ENCODE measurements at places on chromosomes 5 and 9.

- DNase-seq: no peak
Measured at GRCh38 chr5:126464959-126465358, 41.8 kb downstream of the GRAMD2B start.

- DNase-seq: no peak
Measured at GRCh38 chr9:124302921-124303320, 45.2 kb downstream of the NEK6 start.

DNA sequence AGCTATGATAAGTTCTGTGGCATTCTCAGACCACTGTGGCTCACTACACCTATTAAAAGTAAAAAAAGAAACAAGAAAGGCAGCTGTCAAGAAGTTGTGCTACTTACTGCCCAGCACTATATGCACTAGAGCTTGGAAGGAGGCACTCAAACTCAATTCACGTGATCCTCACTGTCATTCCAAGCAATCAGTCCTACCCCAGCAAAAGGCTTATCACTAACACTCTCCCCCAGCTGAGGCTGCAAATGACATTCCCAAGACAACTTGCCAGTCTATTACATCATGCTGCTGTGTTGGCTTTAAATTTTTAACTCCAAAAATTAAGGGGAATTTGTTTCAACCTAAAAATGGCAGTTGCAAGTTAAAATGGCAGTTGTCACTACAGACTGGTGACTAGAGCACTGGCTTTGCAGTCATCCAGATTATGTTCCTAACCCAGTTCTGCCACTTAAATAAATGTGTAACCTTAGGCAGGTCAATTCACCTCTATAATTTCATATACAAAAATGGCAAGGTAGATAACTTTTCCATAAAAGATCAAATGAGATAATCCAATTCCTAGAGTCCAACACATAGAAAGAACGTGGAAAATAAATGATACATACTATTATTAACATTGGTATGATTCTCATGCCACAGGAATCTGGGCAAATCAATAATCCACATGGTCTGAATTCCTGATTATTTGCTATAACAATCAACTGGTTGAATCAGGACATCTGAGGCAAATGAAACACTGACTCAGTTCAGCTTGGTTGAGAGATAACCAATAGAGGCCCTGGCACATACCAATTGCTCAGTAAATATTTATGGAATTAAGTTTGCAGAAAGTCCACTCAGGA is 52.4 kb downstream of the FBXW11 start:
- DNase-seq: no peak

DNA sequence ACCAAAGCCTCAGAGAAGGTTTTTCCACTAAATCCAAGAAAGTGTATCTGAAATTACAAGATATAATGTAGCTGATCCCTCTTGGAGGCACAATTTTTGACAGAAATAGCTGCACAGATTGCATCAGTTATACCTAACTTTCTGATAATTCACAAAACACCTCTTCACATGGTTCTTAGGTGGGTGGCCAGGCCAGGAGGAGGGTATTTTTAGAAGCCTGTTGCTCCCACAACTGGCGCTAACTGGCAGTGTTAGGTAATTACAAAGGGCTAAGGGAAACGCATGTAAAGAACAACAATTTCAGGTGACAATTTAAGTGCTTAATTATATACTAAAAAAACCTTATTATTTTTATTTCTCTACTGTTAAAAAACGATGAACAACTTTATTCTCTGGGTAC is 247.9 kb downstream of the BNC2 start:
- no peak for DNase-seq

DNA sequence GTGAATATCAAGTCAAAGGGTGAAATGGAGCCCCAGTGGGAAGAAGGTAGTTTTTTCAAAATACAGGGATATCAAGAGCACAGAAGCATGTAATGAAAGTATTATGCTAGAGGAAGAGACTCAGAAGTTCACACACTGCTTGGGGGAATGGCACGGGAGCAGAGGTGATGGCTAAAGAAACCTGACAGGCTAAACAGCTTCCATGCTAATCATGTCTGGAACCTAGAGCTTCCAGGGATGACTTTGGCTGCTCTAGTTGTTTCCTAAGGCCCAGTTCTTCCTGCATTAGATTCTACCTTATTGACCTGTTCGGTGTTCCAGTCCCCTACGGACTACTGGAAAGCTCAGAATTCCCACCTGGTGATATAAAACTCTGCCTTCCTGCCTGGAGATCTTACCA is 34.3 kb downstream of the TRIM32 start:
- no peak for DNase-seq

DNA sequence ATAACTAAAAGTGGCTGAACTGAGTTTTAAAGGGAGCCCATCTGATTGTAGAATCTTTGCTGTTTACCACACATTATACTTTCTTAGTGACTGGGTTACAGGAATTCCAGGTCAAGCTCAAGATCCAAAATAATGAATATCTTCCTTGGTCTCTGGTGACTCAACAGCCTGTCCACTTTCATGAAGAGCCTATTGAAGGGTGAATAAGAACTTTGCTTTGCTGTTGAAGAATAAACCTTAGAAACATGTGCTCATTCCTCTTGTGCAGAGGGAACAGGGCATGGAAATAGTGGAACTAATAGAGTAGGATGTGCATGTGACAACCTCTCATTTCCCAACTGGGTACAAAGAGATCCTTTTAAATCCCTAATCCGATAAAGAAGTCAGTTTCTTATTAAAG is 21.4 kb downstream of the ALDH1A1 start:
- DNase-seq: no peak

GRCh38 chr9:101689039-101689438 is 49.4 kb downstream of the GRIN3A start:
- DNase-seq: no peak

GRCh38 chr9:135805422-135806022 is 101.8 kb downstream of the CAMSAP1 start:
- no peak for DNase-seq

GRCh38 chr5:142069606-142070399 is 38.8 kb upstream of the NDFIP1 start:
- no peak for DNase-seq

DNA sequence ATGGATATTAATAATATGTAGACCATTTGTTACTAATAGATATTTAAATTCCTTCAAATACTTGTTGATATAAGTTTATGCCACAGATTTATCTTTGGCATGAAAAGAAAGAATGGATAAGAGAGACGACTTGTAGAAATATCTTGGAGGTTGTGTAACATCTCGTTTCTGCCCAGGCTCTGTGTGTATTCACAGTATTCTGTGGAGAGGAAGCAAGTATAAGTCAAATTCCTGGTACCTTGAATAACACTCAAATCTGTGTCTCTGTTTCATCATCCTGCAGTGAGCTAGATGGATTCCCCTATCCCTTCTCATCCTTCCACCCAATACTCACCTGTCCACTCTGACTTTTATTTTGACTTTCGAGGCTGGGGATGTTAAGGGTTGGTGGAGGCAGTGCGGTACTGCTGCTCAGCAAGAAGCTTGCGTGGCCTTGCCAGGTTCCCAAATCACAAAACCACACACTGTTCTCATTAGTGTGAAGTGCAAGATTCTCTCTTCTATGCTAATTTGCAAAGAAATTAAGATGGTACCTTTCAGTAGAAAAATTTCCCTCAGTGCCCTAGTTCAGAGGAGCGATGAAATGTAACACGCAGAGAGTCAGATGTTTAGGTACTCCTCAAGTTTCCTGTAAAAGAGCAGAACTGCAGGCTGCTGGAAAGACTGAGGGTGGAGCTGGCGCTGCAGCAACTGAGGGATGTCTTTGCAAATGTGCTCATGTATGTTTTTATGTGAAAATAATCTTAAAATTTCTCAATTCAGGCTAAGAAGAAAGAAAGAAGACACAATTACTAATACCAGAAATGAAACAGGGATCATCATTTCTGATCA is 42.6 kb upstream of the ANKRD18A start:
- DNase-seq: peak; percentile 70

DNA sequence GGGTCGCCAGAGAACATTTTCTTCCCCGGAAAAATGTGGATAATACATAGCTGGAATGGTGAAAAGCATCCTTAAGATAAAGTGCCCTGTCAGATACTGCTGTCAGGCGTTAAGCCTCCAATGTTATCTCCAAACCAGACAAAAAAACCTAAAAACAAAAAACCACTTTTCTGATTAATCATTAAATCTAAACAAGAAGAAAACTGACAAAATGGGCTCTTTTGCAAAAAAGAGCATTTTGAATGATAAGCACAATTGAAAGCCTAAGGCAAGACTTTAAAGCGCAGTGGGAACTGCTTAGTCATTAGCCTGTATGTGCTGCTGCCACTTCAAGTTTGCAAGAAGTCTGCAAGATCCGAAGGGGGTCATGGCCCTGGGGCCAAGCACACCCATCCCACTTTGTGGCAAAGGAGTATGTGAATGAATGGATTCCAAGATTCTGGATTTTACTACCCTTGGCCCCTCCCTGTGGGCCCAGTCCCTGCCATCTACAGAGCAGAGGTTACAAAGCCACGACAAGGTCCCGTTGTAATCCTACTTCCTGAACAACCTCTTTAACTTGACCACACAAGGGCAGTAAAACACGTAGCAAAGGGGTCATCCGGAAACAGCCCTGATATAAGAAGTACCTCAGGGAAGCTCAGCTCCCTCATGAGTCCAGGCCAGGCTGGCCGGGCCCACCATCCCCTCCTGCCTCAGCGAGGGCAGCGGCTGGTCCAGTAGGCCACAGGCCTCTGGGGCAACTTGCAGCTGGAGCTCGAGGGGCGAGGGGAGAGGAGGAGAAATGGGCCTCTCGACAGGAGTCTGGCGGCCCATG is 29.7 kb downstream of the SHB start:
- no peak for DNase-seq

DNA sequence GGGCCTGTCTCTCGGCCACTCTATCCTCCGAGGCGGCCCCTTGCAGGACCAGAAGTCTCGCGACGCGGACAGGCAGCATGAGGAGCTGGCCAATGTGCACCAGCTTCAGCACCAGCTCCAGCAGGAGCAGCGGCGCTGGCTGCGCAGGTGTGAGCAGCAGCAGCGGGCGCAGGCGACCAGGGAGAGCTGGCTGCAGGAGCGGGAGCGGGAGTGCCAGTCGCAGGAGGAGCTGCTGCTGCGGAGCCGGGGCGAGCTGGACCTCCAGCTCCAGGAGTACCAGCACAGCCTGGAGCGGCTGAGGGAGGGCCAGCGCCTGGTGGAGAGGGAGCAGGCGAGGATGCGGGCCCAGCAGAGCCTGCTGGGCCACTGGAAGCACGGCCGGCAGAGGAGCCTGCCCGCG is 283.5 kb downstream of the ARHGEF28 start:
- DNase-seq: no peak

- no peak for DNase-seq
Measured at GRCh38 chr9:111050819-111051218, 12.5 kb upstream of the LPAR1 start.

GRCh38 chr5:169647566-169647965 is 10.5 kb downstream of the DOCK2 start:
- DNase-seq: no peak

- DNase-seq: peak; percentile 36
Measured at GRCh38 chr5:59893429-59894227, at the start of gene PDE4D. TSS of gene PDE4D (minus strand) at chr5:59893726.

DNA sequence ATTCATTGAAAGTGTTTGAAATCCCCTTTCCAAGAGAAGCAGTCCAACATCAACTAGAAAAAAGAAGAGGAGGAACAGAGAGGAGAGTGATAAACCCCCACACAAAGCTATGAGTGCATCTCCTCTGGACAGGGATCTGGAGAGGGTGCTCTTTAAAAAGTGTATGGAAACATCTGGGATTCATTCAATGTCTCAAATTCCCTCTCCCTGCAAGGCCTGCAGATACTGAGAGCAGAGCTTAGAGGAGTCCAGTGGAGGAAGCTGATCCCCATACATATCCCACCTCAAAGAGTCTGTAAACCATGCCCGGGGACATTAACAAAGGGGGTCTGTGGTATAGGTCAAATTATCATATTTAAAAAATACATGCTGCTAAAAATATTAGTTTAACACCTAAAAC is 2.2 kb downstream of the SPOCK1 start:
- DNase-seq: no peak

Data from hypothalamus (tissue), 51 donors.